ENCODE measurements at places on chromosomes 6 and 20.
A peak's percentile ranks its signal among the peaks of the same experiment; 100 is the strongest.

DNA sequence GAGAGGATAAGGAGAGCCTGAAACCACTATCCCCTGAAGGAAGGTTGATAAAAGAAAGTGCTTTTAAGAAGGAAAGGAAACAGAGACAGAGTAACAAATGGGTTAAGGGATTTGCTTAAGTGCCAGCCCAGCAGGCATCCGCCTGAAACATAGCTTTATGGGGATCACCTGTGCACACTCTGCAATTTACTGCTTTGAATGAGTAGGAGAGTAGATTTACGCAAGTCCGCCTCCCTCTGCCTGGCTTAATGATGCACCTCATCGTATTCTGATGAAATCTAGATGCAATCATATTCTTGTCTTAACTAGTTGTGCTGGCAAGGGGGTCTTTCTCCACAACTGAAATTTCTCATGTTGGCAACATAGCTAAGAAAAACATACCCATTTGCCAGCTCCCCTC lies 101.1 kb upstream of the ID4 start:
- no peak for DNase-seq

DNA sequence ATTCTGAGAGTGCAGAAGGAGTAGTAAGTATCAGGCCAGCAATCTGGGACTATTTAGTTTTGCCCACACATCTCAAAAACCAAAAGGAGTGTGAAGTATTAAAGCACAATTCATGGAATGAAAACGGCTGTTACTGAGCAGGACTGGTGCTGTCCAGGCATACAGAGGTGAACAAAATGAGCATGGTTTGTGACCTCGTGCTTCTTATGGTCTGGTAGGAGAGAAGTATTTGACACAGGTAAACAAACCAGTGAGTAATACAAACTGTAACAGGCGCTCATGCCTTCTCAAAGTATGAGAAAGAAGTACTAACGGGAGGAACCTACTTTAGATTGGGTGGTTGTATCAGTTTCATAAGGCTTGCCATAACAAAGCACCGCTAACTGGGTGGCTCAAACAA lies 17.5 kb upstream of the NRN1 start:
- DNase-seq: no peak

DNA sequence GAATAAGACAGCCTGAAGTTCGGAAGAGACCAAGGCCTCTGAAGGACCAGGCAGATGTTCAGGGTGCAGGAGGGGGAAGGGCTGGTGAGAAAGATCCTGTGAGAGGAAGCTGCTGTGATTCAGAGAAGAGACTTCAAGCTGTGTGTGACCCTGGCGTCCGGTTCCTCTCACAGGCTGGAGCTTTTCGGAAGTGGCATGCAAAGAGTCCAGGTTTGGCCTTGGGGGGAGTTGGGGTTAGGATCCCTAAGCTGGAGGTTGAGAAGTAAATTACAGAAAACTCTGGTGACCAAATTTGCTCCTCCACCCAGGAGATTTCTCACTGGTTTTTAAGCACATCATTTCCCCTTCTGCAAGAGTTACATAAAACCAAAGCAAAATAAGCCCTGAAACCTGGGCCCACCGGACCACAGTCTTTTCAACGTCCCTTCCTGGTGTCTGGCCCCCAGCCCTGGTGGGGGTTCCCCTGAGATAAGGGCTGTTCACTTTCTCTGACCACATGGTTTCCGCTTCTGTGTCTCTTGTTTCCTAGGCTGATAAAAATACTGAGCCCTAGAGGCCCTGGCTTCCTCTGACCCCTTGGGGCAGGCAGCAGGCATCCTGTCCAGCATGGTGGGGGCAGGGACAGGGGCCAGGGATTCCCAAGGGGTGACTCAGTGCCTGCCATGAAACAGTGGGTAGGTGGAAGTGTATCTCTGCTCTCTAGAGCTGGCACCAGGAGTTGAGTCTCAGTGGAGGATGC lies 12.0 kb upstream of the LTA start:
- DNase-seq: peak; percentile 95

GRCh38 chr6:169247991-169248390 lies 5.7 kb downstream of the THBS2 start:
- no peak for DNase-seq

- no peak for DNase-seq
These were observed 309.2 kb upstream of the SPTLC3 start for GRCh38 chr20:12699374-12700228.

DNA sequence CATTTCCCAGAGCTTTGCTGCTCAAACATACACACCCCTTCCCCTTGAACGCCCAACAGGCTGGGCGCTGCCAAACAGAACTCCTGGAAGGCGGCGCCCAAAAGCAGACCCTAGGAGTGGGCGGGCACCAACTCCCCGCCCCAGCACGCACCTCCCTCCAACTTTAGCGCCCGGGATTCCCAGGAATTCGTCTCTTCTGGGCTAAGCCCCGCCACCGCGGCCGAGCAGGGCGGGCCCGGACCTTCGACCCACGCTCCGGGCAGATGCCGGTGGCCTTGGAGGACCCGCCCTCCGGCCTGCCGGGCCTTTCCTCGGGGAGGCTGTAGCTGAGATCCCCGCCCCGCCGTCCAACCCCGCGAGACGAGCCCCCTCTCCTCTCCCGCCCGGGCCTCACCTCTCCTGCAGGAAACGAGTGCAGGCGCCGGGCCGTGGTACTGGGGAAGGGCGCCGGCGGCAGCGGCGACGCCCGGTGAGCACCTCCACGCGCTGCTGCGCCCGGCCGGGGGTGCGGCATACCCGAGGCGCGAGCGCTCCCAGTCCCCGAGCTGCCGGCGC lies 659 bp downstream of the MCUR1 start:
- no peak for DNase-seq

DNA sequence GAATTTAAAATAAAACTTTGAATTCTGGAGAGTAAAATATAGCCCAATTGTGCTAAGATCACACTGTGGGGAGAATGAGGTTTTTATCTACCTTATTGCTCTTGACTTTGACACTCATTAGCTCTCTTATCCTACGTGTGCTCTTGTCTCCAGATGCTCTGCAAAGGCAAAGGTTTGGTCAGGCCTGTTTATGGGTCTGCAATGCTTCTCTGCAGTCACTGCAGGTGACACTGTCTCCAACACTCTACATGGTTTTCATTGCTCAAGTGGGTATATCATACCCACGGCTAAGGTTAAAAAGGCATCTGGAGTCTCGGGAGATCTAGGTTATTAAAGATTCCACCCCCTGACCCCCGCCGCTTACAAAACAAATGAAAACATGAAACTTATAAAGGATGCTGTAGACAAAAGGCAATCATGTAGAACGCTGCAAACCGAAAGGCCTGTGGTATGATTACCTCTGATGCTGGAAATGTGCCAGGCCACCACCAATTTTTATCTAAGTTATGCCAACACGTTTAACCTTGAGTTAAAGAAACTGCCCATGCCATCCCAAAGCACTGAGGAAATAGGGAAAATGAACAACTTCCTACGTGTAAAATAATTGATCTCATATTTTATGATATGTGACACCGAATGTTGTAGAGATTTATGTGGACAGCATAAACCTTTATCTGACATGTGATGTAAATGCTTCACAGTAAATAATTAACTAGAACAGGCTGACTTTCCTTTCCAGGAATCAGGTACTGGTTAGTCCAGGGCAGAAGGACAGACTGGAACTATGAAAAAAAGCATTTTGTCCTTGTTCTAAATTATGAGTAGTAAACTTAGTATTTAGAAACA lies 238.2 kb upstream of the NOX3 start:
- no peak for DNase-seq

DNA sequence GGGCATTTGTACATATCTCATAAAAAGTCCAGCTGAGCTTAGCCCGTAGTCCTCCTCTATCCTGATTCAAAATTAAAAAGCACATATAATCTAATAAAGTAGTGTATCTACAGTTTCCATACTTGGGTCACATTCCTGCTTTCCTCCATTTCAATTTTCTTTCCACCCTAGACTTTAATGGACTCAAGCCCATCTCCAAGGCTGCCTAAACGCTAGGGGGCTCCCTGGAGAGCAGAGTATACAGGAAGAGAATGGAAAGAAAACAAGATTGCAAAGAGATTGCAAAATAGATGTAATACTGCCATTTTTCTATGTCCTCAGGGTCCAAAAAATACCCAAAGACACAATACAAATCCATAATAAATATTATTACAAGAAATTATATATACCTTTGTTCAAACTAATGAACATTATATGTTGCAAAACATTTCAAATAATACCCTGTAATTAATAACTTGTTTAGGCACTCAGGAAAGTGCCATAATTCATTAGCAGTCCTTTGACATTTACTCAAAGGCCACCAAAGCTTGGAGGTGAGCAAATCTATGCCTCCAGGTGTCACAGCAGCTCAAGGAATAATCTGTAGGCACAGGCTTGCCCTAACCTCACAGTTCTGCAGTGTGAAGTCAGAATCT lies 2.4 kb upstream of the MCM3 start:
- DNase-seq: peak; percentile 75

- DNase-seq: no peak
These were observed 119.3 kb downstream of the RNASET2 start for GRCh38 chr6:166836785-166837718.

- no peak for DNase-seq
These were observed 15.6 kb downstream of the NSFL1C start for GRCh38 chr20:1450926-1451491.

DNA sequence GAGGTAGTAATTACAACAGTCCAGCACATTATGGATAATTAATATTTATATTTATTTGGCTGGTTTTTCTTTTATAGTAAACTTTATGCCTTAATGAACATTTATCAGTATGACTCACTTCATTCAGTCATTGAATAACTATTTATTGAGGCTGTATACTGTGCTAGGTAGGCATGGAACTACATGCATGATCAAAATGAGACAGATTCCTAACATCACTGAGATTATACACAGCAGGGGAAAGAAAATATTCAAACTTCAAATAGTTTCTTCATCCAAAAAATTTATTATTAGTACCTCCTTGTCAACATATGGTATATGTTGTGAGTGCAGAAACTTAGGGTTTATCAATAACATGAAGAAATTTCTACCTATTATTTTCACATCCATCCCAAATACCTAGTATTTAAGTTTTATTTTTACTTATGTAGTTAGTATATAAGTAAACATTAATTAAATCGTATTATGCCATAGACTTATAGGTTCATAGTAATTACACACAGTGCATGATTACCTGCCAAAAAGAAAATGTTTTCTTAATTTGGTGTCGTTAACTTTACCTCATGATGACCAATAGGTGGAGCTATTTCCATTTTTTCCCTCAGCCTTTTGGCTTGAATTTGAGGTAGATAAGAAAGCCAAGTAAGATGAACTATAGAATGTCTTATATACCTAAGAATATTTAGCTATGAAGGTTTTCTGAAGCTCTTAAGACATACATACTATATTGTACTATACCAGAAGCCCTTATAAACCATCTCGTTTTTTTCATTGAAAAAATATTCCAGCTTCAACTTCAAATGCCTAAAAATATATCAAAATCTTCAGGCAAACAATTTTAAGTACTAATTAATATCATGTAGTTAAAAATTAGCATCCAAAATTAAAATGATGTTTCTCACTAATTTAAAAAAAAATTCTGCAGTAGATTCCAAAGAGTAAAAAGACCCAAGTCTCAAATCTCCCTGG lies 12.5 kb upstream of the TMEM30A start:
- DNase-seq: peak; percentile 77

GRCh38 chr20:4074877-4075455 lies 59.6 kb upstream of the RNF24 start:
- DNase-seq: no peak

DNA sequence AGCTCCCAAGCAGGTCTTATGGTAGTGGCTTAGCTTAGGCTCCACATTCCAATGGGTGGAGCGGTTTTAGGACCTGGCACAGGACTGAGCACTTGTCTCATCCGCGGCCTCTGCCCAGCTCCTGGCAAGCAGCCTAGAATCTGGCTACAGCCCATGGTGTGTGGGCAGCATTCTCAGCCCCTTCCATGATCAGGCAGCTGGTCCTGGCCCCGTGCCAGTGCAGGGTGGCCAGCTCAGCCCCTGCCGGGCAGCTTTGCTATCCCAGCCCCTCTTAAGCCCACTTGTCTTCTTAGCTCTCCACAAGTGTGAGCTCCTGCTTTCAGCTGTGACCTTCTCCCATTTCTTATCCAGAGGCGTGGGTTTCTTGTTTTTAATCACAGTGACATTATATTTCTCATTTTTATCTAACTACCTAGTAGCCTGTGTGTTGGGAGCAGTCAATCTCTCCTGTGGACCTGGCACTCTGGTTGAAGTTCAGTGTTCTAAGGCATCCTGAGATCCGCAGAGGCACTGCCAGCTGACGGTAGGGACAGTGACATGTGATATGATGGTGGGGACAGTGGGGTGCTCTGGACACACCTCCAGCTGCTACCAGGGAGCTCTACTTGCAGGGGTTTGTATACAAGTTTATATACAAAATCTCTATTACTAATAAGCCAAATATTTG lies 119.9 kb upstream of the PRND start:
- DNase-seq: no peak

GRCh38 chr6:149324428-149324827 lies 6.9 kb downstream of the TAB2 start:
- no peak for DNase-seq

- DNase-seq: no peak
These were observed 70.4 kb upstream of the SMIM28 start for GRCh38 chr6:138307352-138307751.

DNA sequence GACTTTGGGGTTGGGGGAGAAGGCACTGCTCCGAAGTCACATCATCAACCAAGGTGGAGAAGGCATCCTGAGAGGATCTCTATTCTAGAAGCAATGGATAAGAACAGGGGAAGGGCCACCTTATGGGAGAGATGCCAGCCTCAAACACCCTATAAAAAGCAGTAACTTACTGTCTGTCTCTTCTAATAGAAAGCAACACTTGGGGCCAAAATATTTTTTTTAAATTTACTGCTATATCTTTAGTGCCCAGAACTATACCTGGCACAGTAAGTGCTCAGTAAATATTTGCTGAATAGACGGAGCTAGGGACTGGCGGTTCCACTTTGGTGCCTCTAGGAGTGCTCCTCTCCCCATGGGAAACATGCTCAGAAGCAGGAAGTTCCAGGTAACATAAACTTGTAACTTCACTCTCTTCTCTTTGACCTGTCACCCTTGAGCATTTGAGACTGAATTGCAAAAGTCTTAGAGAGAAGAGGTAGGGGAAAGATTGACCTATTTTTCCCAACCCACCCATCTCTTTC lies 807 bp upstream of the OTOR start:
- DNase-seq: no peak

- DNase-seq: no peak
These were observed 217.2 kb downstream of the BCAS1 start for GRCh38 chr20:53853111-53853713.

DNA sequence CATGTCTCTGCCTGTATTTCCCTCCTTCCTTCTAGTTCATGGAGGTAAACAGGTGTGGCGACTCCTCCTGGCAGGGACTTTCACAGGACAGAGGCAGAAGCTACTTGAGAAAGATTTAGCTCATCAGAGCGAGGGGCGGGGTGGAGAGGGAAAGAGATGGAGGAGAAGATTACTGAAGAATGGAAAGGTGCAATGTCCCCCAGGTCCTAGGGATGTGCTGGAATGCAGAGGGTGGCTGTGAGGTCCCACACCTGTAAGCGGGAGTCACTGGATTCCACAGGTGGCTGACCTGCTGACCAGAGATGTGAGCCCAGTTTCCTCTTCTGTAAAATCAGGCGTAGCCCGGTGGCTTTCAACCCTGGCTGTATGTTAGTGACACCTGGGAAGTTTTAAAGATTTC lies 199.2 kb upstream of the SULF2 start:
- DNase-seq: no peak

Data from GM12865 (cell line).